Left forelimb (tissue), 1 donor: ENCODE measurements at places on chromosomes 4 and X.
A peak's percentile ranks its signal among the peaks of the same experiment; 100 is the strongest.

- no peak for DNase-seq
These were observed 21.6 kb downstream of the ARAP2 start for GRCh38 chr4:36222702-36223101.

GRCh38 chrX:31297881-31298280 lies 226.0 kb upstream of the FTHL17 start:
- no peak for DNase-seq

- no peak for DNase-seq
These were observed 47.9 kb downstream of the SOWAHB start for GRCh38 chr4:76850010-76850441.

GRCh38 chr4:123555233-123555806 lies 158.7 kb downstream of the SPRY1 start:
- DNase-seq: peak; percentile 86

GRCh38 chr4:70728091-70728490 lies 6.3 kb downstream of the RUFY3 start:
- DNase-seq: no peak

- no peak for DNase-seq
These were observed 128.6 kb upstream of the VCX start for GRCh38 chrX:7714351-7714750.

DNA sequence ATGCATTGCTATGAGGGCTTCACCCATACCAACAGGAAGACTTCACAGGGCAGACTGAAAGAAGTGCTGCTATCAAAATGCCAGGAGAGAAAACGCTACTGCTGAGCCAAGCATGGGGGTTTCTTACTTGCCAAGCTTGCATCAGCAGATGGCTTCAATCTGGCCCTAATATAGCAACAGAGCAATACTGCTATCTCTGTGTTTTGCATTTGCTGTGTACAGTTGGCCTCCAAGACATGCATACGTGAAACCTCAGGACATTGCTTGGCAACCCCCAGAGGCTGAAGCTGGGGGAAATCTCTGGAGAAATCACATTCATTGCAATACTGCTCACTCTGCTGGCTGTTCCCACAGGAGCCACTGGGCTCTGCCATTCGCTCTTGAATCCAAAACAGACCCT lies 127.2 kb upstream of the GPC4 start:
- no peak for DNase-seq

GRCh38 chrX:47158131-47158530 lies 13.1 kb downstream of the RBM10 start:
- DNase-seq: no peak

DNA sequence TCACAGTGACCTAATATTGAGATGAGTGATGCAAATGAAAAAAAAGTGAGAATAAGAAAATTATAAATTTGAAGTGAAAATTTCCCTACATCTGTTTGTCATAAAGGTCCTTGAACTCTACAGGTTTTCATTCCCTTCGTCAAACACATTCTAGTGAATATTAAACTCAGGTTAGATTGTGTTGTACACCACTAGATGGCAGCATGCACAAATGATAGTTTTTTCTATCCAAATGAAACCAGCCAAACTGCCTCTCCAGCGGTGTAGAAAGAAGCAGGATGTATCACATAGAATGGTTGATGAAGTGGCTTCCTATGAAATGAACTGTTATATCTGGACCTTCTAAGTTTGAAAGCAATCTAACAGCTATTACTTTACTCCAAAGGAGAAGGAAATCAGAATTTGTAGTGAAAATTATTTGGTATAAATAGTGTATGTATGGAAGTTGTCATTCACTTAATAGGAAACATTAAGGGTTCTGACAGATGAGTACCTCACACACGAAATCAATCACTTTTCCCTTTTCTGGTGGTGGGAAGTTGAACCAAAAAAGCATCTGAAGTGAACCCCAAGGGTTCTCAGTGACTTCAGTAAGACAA lies 382.7 kb downstream of the UNC5C start:
- DNase-seq: no peak

DNA sequence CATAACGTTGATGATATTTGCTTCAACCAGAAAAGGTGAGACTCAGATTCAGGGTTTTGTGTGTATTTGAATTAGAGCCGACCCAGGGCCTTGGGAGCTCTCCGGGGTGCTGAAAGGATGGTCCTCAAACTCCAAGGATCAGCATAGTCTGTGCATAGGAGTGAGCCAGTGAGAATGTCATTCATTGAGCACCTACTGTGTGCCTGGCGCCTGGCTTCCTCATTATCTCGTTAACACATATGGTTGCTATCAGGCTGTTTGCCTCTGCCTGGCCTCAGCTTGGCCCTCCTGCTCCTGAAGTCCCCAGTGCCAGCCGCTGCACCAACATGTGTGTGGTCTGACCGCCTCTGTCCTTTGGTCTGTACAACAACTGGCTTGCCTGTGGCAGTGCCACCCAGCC lies 25.1 kb upstream of the JAKMIP1 start:
- DNase-seq: no peak

DNA sequence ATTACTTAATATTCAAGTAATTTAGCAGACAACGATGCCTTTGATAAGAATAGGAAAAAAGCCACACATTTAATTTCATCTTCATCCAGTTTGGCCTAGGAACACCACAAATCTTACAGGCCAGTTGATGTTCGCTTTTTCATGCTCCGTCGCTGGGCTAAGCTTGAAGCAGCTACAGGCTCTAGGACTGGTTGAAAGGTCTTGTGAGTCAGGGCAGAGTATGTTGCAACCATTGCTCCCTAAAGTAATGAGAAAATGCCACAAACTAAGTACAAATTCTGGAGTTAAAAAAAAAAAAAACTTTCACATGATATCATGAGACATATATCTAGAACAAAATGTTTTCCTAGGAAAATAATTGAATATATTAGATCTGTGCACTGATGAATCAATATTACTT lies 123.8 kb downstream of the RPS6KA6 start:
- DNase-seq: no peak

DNA sequence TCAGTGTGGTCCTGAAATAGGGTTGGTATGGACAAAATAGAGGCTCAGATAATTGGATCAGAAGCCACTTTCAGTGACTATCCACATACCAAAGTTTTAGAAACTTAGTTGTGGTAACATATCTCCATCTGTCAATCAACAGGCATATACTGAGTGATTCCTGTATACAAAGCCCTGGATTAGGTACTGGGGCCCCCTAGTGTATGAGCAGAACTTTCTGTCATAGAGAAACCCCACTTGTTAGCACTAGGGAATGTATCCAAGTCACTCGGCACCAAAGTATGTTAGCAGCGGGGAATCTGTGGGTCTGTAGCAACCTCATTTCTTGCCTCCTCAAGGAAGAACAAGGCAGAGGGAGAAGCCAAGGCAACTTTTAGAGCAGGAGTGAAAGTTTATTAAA lies 50.7 kb downstream of the MAP7D3 start:
- no peak for DNase-seq

DNA sequence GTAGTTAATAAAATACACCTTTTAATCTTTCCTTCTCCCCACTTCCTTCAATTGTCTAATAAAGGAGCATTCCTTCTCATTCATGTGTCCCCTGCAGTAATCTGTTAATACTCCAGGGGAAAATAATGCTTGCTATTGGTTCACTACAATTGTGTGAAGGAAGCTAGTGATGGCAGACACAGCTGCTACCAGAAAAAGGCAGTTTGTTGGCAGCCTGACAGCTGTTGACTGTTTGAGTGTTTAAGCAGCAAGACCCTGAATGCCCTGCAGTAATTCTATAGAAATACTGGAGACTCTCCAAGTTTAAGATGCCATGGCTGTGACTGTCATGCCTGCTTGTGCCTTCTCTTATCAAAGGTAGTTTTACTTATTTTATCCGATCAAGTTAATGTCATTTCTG lies 359.5 kb downstream of the C4orf33 start:
- DNase-seq: no peak

DNA sequence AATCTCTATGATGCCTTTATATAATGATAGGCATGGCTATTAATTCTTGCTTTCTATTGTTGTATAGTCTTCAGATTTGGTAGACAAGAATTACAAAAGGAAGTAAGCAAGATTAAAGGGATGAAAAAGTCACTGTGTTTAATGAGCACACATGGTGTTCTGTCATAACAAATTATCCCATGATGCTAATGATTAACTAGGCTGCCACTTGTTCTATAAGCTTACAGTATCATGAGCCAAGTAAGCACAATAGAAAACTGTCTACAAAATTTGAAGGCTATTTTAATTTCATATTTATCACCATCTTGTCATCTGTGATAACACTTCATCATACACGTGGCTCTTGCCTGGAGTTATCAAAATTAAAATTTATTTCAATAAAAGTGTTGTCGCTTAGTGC lies 466.7 kb downstream of the GASK1B start:
- DNase-seq: no peak

- no peak for DNase-seq
These were observed 112.4 kb upstream of the ELOVL6 start for GRCh38 chr4:110310795-110311194.

DNA sequence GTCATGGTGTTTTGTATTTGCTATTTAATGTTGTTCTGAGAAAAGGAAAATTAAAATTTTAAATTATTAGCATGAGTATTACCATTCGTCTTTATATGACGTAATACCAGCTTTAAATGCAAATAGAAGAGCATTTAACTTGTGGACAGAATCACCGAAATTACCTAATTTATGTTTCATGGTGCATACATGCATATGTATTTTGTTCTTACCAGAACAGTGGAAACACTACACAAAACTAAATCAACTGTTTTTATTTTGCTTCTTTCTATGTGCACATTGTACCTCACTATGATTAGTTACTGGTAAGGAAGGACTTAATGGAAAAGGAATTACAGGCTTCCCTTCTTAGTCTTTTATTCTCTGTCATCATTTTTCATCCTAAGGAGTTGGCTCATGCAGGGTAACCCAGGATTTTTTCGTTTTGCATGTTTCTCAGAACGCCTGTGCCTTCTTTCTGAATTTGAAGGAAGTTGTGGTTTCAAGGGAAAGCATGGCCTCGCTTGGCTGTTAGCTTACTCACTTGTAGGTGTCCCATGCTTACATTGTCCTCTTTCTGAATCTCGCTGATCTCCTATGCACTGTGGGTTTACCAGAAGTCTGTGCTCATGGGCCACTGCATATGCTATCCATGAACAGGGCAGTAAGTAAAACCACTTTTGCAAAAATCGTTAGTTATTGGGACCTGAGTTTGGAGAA lies 300.0 kb upstream of the PUDP start:
- no peak for DNase-seq

GRCh38 chr4:118273642-118274041 lies 79.2 kb downstream of the PRSS12 start:
- no peak for DNase-seq

DNA sequence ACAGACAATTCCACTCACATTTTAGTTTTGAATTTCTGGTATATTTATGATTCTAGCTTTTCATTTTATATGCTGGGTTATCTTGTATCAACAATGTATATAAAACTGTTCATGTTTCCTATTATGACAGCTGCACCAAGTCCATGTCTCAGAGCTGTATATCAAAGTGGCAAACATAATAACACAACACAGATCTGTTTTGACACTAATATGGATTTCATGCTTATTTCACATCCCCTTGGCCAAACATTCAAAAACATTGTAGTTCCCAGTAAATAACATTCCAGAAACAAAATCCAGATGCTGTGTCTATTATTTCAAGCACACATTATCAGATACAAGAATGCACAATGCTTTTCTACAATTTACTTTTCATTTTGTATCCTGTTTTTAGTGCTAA lies 380.6 kb upstream of the MAGEB2 start:
- DNase-seq: no peak

DNA sequence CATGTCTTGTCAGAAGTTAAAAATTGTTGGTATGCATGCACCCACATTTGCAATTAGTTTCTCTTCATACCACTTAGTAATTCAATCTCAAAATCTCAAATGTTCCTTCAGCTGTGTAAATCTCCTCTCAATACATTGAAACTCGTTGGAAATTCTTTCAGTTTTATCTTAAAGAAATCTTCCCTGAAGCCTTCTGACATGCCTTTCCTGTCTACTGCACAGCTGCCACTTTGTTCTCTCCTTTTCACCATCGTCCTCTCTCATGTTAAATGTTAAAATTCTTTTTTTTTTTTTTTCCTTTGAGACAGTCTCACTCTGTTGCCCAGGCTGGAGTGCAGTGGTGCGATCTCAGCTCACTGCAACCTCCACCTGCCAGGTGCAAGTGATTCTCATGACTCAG lies 30.9 kb downstream of the MCUB start:
- no peak for DNase-seq

- DNase-seq: no peak
These were observed 69.3 kb downstream of the SNX25 start for GRCh38 chr4:185278716-185279115.

- no peak for DNase-seq
These were observed 113.3 kb upstream of the CPEB2 start for GRCh38 chr4:14888790-14889572.

DNA sequence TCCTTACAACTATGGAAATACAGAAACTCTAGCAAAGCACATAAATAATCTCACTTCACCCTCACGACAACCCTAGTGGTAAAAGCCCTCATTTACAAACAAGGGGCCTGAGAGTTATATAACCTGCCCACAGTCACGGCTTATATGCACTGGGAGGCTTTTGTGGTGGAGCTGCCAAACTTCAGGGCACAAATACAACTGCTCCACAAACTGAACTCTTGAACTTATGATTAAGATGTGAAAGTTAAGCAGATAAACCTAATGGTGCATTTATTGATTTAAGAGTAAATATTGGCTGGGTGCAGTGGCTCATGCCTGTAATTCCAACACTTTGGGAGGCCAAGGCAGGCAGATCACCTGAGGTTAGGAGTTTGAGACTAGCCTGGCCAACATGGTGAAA lies 19.0 kb downstream of the SLC2A9 start:
- DNase-seq: no peak

GRCh38 chr4:5793514-5793913 lies 82.5 kb downstream of the EVC start:
- DNase-seq: no peak

DNA sequence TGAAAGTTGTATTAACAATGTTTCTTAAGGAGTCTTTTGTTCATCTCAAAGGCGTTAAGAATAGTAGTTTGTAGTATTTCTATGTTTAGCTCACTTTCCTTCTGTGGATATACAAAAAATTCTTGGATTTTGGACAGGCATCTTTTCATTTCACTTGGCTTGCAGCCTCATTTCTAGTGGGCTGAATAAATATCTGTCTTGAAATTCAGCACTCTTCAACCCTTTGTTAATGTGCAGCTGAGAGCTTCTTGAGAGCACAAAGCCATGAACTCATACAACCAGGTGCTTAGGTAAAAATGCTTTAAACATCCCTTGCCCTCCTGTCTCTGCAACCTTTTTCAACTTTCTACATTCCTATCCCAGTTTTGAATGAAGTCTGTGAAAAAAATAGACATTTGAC lies 1003.2 kb downstream of the C4orf33 start:
- no peak for DNase-seq

DNA sequence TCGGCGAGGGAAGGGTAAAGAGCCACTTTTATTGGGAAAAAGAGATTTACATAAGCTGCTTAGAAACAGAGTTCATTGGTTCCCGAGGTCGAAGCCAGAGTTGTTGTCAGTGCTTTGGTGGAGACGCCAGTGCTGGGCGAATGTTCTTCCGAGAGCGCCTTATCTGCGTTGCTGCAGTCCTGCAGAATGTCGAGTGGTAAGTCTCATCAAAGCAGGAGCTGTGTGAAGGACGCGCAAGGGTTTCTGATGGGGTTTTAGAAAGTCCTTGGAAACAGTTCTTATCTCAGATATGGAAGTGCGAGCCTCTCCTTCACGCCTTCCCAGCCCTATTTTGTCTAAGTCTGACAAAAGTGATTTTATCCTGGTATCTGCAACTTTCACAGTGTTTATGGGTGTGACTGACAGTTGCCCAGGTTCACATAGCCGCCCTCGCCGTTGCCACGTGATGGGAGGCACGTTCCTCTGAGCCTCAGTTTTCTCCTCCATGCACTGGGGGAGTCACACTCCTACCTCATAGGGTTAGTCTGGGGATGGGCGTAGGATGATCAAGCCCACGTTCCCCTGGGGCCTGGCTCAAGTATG lies 47.3 kb upstream of the NSG1 start:
- no peak for DNase-seq
